ENCODE measurements at places on chromosomes 5 and 9.

GRCh38 chr5:96075579-96076289, 114.1 kb upstream of the ELL2 start:
- DNase-seq = no peak

GRCh38 chr5:180668835-180669596, 19.6 kb upstream of the FLT4 start:
- DNase-seq = no peak

DNA sequence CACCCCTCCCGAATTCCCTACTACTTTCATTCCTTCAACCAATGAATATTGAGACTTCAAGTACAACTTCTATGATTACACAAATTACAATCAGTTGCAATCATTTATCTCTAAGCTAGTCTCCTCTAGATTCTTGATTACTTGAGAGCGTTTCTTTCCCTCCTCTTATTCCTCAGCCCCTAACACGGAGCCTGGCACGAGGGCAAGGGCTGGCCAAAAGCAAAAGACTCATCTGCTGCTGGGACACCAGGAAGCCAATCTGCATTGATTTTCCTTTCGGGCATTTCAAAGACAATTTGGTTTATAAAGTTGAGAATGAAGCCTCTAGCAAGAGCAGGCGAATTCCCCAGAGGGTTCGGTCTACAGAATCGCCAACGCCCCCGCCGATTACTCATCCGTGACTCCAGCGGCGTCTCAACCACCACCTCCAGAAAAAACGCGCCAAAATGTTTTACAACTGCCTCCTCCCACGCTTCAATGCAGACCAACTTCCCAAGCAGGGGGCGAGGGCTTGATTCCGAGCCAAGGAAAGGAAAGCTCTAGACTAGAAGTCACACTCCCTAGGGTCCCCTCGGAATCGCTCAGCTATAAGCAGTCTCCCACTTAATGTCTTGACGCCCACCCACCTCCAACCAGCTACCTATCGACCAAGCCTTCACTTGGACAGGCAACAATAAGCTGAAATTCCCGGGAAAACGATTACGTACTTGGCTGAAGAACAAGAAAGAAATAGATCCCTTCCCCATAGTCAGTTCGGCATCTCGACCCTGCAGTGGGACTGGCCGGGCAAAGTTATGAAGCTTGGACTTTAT, 1.5 kb downstream of the PCSK1 start:
- DNase-seq = peak; percentile 5

GRCh38 chr5:65736011-65736410, 14.0 kb downstream of the NLN start:
- DNase-seq = no peak

DNA sequence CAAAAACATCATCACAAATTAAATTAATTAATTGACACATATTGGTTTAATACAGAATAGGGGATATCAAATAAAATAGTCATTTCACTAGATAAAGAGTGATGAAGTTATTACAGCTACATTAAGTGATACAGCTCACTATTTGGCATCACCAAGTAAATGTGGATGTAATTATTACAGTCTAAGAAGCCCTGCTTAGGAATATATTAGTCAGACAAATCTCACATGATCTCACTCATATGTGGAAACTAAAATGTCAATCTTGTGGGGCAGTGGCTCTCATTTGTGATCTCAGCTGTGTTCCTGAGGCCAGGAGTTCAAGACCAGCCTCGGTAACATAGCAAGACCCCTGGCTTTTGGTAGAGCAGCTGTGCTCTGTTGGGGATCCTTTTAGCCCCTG, 233.4 kb upstream of the RGMB start:
- no peak for DNase-seq

- no peak for DNase-seq
Measured at GRCh38 chr5:142219146-142219545, 105.7 kb downstream of the SPRY4 start.

- DNase-seq = no peak
Measured at GRCh38 chr5:10090074-10090473, 159.6 kb downstream of the ATPSCKMT start.

- no peak for DNase-seq
Measured at GRCh38 chr9:93461821-93462220, 8.4 kb upstream of the FAM120AOS start.

GRCh38 chr5:56148453-56148971, 84.6 kb downstream of the ANKRD55 start:
- peak; percentile 49 for DNase-seq

GRCh38 chr5:143980506-143980905, 168.5 kb downstream of the HMHB1 start:
- no peak for DNase-seq

- DNase-seq = no peak
Measured at GRCh38 chr5:5304361-5305020, 118.0 kb upstream of the ICE1 start.

GRCh38 chr5:115738830-115739229, 77.6 kb downstream of the CDO1 start:
- DNase-seq = no peak

DNA sequence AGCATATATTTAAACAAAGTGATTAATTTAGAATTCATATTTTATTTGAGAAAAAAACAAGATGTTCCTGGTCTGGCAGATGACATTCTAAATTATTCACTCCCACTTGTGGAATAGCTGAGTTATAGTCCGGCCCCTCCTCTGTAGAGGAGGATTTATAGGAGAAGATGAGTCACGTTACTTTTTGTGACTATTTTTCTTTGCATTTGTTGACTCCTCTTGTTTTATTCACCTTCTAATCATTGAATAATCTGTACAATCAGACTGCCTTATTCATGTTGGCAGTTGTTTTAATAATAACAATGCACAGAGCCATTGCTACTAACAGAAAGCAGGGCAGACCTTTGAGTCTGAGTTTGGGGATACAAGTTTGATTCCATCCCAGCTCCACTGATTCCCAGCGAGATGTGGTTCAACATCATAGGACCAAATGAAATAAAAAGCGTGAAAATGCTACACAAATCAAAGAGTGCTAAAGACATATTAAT, 23.2 kb downstream of the DOCK8 start:
- DNase-seq = no peak

- no peak for DNase-seq
Measured at GRCh38 chr9:96025995-96026602, 150.6 kb downstream of the ERCC6L2 start.

GRCh38 chr9:123872710-123873109, 57.2 kb downstream of the DENND1A start:
- DNase-seq = no peak

DNA sequence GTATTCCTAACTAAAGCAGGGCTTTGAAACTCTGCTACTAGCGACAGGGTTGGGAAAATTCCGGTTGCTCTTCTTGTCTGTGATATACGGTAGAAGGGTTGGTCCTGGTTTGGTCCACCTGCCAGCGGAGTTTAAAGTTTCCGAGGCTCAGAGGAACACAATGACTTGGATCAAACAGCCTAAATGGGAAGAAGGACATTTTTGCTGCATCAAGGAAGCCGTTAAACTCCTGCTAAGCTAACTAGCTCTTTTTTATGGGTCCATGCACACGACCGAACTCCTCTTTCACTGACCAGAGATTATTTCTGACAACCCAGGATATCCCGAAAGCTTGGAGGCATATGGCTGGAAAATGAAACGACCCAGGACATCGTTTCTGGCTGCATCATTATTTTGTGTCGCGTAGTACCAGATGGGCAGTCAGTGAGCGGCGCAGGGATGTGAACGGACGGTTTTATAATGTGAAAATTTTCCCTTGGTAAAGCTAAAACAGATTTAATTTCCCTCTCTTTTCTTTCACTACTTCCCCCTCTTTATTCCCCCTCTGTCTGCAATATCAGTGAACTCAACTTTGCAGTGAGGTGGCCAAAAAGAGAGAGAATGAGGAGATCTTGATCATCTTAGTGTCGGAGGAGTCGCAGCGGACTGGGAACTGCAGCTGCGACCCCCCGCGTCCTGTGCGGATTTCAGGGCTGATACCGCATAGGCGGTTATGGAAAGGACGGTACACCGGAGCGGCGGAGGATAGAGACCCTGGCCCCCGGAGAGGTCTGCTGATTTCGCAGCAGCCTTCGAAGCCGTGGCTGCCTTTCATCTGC, at the start of gene LURAP1L:
TSS of gene LURAP1L (plus strand) at position 160 of the 818 bp plus-strand sequence. CDS start 696 bp downstream, outside the sequence.
- DNase-seq = no peak

- DNase-seq = no peak
Measured at GRCh38 chr5:72232838-72233237, 87.2 kb downstream of the MRPS27 start.

DNA sequence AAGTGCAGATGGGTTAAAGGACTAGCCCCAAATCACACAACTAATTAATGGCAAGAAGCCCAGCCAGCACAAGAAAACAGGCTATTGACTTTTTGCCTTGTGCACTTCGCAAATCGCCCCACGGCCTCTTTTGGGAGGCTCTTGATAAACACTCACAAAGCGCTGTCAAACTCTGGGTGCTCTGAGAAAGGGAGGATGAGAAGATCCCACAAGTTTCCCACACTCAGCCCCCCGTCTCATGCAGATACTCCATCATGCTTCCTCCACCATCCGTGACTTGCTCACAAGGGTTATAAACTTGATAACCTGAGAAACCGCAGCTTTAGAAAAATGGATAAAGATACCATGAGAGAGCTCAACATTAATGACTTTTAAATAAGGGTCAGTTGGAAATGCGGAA, 219.7 kb downstream of the EBF1 start:
- no peak for DNase-seq

- DNase-seq = no peak
Measured at GRCh38 chr9:31445960-31446359, 938.5 kb upstream of the ACO1 start.

All from stimulated activated CD4-positive, alpha-beta T cell treated with anti-CD3 and anti-CD28 coated beads, Interleukin-1b, Interleukin-23, amount 100 ng/mL, for 48 hours (primary cell).